ENCODE measurements at places on chromosomes 6 and 20.

- peak; percentile 56 for DNase-seq
Measured at GRCh38 chr20:51687108-51687507, 81.1 kb downstream of the ATP9A start.

GRCh38 chr20:50286174-50286511 lies 95.5 kb downstream of the CEBPB start:
- no peak for DNase-seq

- DNase-seq: peak; percentile 94
Measured at GRCh38 chr6:7468382-7469081, 72.9 kb upstream of the DSP start.

DNA sequence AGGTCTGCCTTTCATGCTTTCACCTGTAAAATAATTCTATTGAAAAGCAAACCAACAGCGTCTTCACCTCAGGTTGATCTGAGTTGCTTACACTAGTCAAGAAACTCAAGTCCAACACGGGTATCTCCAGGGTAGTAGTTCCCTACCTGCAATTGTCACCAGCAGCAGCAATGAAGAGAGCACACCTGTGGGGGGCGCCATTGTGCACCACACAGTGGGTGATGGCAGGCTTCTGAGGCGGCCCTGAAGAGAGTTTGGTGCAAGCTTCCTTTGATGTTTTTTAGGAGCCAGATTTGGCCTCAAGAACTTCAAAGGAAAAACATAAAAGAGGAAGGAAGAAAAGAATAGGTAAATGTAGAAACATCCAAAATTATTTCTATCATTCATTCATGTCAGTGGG lies 45.1 kb downstream of the KIAA0319 start:
- peak; percentile 14 for DNase-seq

- no peak for DNase-seq
Measured at GRCh38 chr20:9200196-9200595, 131.3 kb downstream of the PLCB4 start.

DNA sequence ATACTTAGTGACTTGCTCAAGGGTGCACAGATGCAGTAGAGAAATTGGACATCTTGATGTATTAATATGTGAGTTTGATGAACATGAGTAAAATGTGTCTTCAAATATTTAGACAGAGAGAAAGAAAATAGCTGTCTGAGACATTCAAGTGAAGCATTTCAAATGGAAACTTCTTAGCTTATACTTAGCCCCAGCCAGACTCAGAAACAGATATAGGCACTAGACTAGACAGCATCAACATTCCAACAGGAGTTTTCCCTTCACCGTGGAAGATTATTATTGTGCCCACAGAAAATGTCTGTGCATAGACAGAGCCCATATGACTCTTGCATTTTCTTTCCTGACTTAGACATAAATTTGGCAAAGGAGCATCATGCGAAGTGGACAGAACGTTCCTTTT lies 443.0 kb downstream of the PLCB1 start:
- no peak for DNase-seq

Measured in hematopoietic multipotent progenitor cell treated with erythropoietin and hydrocortisone succinate and interleukin-3 and kit ligand, for 6 days (in vitro differentiated cells).